ENCODE measurements at places on chromosomes 12 and 14.

DNA sequence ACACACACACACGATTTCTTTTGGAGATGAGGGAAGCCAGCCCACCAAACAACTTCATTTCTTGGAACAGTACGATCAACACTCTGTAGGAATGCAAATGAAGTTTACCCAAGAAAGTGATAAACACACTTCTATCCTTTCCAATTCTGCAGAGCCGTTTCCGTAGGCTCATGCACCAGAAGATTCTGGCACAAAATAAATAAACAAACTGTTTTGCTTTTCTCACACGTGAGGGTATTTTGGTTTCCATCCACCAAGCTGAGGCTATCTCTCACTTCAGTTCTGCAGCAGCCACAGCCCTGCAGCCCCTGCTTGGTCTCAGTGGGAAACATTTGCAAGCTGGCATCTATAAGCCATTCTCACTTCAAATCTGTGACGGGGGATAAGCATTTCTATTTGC is 15.3 kb upstream of the TSPAN11 start:
- no peak for DNase-seq

DNA sequence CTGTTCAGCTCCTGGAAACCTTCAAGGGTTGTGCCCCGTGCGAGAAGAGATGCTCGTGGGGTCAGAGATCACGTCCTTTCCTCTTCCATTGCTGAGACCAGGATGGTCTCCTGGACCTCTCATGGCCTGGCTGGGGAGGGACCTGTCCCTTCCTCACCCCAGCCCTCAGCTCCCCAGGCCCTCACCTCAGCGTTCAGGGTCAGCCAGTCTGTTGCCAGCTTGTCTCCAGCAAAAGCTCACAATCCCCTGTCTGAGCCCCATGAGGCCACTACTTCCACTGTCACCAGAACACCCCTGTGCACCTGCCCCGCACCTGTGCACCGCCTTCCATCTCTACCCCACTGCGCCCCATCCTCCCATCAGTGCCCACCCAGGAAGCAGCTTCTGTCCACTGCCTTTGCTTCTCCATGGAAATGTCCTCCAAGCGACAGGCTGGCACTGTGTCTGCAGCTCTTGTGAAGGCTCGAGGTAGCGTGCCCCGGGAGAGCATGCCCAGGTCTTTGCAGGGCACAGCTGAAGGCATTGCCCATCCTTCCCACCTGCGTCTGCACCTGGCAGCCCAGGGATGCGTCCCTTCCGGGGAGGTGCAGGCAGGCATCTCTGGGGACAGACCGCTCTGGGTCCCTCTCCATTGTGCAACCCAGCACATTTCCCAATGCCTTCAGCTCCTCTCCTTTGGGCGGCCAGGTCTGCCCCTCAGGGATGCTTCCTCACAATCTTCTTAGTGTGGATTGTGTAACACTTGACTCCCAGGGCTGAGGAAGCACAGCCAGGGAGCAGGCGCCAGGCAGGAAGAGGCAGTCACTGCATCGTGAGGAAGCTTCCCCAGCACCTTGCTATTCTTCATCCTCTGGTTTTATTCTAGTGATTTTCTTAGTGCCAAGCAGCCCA is 179.6 kb downstream of the ADGRD1 start:
- no peak for DNase-seq

DNA sequence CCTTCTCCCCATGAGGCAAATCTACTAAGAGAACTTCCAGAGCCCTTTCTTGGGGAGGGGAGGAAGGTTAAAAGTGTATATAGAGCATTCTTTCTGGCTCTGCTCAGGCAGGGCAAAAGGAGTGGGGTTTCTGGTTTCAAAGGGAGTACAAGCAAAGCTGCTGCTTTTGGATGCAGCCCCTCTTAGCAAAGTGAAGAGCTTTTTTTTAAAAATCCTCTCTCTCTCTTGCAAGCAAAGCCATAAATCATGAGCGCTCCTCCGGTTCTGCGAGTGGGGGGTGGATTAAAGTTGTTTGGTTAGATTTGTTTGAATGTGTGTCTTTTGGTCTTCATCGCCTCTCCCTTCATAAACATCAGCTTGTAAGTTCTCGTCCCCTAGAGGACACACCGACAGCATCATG is 546.6 kb upstream of the TBX3 start:
- no peak for DNase-seq

- no peak for DNase-seq
These were observed 36.1 kb upstream of the OR5AU1 start for GRCh38 chr14:21191809-21192446.

DNA sequence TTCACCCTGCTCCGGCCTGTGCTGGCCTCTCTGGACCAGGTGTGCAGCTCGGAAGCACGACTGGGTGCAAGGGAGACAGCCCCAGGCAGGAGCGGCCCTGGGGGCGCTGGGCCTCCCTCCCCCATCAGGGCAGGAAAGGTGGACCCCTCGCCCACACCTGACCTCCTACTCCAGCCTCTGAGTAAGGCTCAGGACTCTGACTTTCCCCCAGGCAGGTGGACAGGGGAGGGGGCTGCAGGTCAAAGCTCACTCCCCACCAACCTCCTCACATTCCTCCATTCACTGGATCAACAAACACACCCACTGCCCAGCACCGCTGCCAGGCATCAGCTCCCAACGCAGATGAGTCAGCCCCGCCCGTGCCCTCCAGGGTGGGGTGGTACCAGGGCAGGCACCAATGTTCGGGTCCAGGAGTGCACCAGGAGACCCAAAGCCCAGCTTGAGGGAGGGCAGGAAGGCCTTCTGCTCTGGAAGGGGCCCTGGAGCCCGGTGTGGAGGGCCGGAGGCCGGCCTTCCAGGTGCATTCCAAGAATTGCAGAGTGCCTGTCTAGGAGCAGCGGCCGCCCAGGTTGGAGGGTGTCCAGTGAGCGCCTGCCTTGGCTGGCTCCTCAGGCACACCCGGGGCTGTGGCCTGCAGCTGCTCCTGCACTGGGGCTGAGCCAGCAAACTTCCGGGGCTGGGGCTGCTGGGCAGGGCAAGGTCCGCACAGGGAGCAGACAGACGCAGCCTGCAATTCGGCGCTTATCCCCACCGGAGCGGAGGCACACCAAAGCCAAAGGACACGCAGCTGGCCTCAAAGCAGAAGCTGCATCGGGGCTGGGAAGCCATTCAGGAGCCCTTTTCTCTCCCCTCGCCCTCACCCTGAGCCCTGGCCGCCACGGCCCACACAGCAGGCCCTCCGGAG is 1.6 kb upstream of the INF2 start:
- DNase-seq: peak; percentile 53

DNA sequence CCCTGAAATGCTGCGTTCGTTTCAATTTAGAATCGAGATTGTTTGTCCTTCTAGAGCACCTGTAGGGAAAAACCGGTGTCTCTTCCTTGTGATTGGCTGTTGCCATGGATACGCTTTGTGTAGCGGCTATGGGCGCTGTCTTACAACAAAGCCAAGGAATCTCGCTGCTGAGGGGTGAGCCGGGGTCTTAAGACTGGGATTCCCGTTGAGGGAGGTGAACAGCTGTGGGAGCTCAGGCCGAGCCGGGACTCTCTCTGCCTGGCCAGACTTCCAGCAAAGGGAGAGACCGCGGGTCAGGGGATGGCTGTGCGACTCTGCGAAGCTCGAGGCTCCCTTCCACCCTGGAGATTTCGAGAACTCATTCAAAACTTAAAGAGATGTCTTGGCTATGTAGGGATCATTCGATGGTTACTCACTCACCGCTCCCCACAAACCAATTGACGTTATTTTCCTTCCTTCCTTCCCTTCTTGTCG is at the start of the genes LRRIQ1 and TSPAN19:
Gene LRRIQ1 (plus strand): TSS at position 118 of the 474 bp plus-strand sequence. CDS start 1,826 bp downstream, outside the sequence.
Gene TSPAN19 (minus strand): TSS at position 44 of the 474 bp plus-strand sequence. CDS start 6,331 bp downstream, outside the sequence.
- peak; percentile 84 for DNase-seq

DNA sequence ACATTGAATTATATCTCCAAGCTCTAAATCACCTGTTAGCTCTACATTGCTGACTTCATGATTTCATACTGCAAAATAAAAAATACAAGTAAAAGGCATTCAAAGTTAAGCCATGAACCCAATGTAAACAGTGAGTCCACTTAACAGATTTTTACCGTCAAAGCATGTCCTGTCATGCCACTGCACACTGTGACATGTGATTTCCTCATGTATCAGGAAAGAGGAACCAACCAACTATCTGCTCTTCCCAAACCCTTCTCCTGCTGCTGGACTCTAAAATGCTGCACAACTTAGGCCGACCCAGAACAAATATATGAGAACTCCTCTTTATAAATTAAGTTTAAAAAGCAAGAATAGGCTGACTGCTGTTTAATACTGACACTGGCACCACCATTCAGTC is 37.5 kb downstream of the TM7SF3 start:
- no peak for DNase-seq

DNA sequence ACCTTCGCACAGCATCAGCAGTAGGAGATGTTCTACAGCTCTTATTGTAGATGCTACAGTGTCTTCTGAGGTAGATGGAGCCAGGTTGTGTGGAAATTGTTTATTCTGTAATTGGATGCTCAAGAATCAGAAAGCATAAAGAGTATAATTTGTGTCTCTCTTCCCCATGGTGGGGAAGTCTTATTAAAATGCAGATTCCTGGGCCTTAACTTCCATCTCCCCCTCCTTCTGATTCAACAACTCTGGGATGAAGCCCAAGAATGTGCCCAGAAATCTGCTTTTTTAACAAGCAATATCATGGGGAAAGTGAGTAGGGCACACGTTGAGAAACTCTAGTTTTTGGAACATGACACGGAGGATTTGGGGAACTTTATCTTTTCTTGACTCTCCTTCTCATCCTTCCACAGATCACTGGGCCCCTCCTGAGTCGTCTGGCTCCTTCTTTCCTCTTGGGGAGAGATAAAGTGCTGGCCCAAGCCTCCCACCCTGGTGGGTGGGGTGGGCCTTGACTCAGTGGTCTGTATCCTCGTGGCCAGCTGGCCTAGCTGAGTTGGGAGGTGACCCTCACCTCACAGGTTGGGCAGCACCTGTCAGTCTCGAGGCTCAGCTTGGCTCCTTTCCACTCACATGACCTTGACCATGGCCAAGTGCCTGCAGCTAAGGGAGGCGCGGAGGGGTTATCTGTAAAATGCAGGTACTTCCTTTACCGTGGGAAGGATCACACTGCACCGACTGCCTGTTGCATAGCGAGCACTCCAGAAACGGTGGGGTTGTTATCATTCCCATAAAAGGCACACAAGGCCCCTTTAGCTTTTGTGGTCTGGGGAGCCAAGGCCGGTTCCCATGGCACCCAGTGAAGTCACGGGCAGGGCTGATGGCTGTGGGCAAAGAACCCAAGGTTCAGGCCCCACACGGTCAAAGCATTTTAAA is 141.9 kb downstream of the CHST11 start:
- DNase-seq: no peak

- DNase-seq: peak; percentile 18
These were observed 56.2 kb downstream of the NTF3 start for GRCh38 chr12:5487948-5488625.

GRCh38 chr12:74900232-74900631 is 309.4 kb downstream of the KCNC2 start:
- no peak for DNase-seq

DNA sequence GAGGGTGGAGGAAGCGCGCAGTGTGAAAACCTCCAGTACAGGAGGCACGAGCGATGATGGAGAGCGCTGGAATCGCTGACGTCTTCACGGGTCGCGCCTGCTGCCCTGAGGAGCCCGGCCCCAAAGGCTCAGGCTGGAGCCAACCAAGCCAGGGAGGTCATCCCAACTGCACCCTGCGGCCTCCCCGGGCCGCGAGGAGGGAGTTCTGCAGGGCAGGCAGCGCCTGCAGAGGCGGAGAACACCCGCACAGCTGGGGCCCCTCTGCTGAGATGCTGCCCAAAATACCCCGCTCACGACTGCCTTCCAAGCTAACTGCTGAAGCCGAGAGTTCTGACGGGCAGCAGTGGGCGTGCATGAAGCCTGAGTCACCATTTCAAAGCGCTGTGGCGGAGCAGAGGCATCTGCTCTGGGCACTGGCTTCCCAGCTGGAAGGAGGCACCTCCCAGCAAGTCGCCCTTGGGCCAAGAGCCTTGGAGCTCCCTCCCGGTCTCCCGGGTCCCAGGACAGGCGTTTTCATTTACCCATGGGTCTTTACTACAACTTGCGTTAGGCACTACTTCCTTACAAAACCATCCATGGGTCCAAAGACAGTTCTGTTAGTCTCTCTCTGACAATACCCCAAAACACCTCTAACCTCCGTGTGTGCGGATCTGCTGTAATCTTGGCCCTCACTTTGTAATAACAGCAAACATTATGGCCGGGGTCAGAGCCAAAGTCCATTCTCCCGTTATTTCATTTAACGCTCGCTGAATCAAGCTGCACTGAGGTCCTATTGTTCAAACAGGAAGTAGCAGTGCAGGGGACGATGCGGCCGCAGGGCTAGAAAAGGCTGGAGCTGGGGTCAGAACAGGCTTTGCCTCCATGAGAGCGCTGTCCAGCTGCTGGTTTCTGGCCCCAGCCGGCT is 60.1 kb upstream of the RIMBP2 start:
- DNase-seq: peak; percentile 82

- no peak for DNase-seq
These were observed 18.9 kb downstream of the LEMD3 start for GRCh38 chr12:65188179-65188701.

GRCh38 chr12:12461923-12462315 is 100.7 kb downstream of the DUSP16 start:
- DNase-seq: no peak

- peak; percentile 95 for DNase-seq
These were observed 155.5 kb downstream of the PRKCH start for GRCh38 chr14:61476754-61477410.

DNA sequence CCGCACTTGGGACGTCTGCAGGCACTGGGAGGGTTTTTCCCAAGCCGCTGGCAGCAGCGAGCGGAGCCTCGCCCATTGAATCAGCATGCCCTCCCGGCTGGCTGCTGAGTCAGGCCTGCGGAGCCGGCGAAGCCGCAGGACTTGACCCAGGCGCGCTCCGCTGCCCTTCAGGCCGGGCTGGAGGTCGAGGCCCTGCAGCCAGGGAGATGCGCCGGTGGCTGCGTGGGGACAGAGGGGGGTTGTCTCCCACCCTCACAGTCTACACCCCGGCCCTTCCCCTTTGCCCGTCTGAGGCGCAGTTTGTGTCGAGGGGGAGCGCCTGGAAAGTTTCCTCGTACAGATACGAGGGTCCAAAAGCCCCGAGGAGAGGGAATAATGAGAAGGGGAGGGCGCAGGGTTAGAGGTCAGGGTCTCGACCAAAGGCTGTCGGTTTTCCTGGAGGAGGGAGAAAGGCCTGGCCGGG is 759 bp upstream of the KLC1 start:
- DNase-seq: peak; percentile 65

DNA sequence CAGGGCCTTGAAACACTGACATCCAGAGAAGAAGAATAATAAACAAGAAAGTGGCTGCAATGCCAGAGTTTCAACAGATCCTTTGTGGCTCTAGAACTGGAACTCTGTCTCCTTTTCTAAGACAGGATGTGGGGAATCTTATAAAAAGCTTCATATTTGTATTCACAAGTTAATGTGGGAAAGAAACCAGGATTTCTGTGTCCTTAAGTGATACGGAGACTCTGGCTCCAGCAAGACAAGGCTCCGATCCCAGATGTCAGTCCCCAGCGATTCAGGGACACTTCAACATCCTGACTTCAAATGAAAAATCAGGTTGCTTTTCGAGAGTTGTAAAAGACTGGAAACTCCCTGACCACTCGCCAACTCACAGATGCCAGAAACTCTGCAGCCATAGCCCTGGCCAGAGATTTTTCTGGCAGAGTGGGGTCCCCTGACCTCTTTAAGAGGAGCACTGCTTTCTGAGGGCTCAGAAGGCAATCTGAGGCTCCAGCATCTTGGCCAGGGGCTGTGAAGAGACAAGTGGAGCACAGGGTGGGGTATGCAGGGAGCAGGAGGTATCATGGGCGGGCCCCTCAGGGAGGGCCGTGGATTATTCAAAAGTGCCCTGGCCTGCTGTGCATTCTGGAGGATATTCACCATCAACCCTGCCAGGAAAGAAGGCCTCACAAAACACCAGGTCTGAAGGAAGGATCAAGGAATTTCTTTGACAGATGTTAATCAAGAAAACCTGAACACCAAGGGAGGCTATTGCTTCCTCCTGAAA is 53.3 kb downstream of the TMX1 start:
- DNase-seq: peak; percentile 47
